ENCODE measurements at places on chromosomes 13 and 19.

DNA sequence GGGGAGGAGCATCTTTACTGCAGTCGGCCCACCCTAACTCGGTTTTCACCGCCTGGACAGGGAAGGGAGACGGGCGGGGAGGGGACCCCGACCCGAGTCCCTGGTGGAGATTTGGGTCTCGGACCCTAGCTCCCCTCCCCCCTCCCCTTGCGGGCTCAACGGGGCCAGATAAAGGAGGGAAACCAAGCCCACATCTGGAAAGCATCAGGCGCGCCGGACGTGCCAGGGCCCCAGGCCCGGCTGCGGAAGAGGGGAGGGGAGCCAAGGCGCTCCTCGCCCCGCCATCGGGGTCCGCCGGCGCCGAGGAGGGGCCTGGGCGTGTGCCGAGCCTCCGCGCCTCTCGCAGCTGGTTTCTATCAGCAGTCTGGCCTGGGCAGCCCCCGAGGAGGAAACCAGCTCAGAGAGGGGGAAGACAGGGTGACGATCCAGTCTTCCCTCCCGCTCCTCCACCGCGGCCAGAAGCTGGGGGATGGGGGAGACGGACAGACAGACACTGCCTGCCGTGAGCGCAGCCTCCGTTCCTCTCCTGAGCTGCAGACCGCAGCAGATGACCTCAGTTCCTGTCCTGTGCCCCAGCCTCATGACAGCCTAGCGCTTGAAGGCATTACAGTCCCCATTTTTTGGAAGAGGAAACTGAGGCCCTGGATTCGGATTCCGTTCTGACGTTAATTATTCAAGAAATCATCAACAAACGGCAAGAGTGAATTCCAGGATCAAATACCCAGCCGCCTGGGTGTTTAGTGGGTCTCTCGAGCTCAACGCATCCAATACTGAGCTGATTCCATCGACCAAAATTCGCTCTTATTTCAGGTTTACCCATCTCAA is 3.6 kb upstream of the GNG8 start:
- DNase-seq = peak; percentile 84

DNA sequence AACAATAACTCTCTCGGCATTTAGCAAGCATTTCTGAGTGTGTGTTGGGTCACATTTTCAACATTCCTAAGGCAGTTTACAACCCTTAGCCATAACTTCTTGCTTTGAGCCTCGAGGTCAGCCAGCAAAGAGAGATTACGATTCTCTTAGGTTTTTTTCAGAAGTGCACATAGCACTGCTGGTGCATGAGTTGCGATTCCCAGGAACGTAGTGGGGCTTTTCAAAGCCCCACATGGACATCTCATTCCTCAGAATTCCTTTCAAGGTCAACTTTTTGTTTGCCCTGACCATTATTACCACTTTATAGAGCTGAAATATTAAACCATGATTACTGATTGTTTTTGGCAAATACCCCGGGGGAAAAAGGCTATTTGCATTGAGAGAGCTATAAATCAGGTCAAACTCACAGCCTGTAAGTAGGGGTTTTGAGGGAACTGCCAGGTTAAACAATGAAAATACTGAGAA is 705.3 kb downstream of the GPC5 start:
- DNase-seq = peak; percentile 20

DNA sequence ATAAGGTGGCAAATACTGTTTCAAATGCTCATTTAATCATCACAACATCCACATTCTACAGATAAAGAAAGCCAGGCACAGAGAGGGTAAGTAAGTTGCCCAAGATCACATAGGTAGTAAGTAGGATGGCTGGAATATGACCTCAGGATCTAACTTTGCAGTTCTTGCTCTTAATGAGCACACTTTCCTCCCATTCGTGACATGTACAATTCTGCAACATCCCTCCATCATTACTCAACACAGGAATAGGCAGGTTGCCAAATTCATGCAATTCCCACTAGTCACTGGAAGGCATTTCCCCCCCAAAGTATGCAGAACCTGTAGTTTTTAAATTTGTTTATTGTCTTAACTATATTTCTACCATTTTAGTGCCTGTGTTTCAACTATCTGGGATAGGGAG is 109.2 kb downstream of the OLFM4 start:
- DNase-seq = peak; percentile 98

GRCh38 chr19:16106121-16106520 is 5.6 kb upstream of the RAB8A start:
- DNase-seq = no peak

- DNase-seq = no peak
Observed at GRCh38 chr13:75986818-75987217, 350.7 kb downstream of the LMO7 start.

DNA sequence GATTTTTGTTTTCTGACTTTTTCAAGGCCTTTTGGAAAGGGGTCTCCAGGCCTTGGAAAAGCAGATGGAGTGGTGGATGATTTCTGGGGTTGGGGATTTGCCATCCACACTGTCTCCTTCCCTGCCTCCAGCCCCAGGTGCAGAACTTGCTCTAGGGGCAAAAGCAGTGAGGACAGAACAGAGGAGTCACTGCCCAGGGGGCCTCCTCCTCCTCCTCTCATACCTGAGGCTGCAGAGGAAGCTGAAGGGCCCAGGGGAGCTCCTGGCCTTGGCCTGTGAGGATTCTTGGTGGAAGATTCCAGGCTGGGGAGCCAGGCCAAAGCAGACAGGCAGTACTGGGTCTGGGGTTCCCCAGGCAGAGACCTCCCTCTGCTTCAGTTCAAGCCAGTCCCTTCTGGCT is 52.3 kb upstream of the URI1 start:
- DNase-seq = no peak

DNA sequence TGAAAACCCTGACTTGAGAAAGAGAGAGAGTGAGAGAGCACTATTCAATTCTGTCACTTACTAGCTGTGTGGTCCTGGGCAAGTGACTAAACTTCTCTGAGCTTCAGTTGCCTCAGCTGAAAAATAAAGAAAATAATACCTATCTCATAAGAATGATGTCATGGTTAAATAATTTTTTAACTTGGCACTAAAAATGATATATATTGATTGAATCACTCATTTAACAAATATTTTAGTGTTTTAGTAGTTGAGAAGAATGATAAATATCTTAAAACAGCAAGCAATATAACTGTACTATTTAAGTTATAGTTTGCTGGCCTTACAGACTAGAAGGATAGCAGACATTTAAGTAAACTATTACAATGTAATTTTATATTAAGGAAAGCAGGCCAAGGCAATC is 764.2 kb downstream of the DIAPH3 start:
- no peak for DNase-seq

DNA sequence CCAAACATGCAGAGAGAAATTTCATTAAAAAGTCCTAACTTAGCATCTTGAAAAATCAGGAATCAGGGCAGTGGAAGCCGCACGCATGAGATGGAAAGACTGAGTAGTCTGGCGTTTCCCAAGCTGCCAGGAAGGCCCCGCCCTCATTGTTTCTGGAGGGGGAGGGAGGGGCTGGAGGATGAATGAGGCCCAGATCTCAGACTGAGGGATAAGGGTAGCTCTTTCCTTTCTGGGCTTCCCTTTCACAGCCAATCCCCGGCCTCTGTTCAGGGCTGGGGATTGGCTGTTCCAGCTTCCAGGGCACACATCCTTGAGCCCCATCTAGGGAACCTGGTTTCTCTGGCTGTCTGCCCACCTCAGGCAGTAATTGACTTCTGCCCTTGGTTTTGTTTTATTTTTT is 7.3 kb downstream of the C19orf53 start:
- DNase-seq = peak; percentile 82

DNA sequence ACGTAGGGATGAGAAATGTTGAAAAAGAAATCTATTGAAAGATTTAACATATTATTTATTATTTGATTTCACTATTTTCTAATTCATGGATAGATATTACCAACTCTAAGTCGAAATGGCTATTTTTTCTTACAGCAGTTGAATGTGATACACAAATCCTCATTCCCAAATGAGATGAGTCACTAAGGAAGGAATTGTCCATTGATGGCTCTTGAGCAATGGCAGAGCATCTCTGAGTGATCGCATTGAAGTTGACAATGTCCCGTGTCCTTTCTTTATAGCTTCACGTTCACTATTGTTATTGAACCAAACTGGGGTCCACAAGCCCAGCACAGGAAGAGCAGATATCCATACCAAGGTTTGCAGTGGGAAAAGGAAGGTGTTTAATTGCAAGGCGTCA is 648.3 kb upstream of the SPRY2 start:
- DNase-seq = no peak

- DNase-seq = no peak
Observed at GRCh38 chr13:35478271-35479037, 2.0 kb upstream of the MAB21L1 start.

DNA sequence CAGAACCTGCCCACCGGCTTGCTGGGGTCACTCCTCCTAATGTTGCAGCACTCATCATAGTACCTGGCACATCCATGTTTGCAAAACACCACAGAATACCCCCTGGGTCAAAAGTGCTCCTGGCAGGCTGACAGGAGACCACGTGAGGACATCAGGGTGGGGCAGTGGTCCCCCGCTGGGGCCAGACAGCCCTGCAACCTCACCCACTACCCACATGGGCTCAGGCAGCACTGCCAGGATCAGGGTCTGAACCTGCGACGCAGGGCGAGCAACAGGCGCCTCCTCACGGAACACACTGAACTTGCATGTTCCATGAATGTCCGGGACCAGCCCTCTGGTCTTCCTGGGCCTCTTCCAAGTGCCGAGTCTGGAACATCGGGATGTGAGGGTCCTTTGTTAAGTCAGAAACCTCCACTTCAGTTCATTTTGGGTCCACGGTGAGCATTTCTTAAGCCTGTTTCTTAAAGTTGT is 1.4 kb upstream of the SLC7A9 start:
- no peak for DNase-seq

DNA sequence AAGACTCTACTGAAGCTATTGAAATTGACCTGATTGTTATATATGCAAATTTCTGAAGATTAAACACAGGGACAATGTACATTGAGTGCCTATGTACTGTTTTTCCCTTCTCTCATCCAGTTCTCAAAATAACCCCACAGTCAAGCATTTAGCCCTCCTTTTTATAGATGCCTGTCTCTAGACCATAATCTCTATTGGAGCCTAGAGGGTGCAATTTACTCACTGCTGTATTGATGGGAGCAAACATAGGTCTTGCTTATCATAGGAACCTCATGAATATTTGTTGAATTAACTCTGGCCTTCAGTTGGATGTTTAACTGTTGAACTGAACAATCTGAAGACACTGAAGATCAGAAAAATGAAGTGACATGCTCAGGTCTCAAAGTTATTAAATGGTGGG is 183.0 kb downstream of the RFC3 start:
- no peak for DNase-seq

DNA sequence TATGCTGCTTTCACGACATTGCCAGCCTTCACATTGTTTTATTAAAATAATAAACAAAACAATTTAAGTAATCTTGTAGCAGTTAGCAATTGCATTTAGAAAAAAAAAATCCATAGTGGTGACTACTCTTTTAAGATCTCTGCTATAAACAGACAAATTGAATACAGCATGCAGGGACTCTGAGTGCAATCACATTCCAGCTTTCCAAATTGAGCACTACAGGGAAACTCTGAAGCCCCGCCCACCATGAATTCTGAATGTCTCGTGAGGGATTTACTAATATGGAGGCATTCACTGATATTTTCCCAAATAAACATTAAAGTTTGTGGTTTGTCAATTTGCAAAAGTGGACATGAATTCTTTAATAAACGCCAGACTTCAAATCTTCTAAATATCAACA is 698.8 kb downstream of the LIG4 start:
- no peak for DNase-seq

- DNase-seq = no peak
Observed at GRCh38 chr13:32984857-32985626, 31.2 kb upstream of the KL start.

DNA sequence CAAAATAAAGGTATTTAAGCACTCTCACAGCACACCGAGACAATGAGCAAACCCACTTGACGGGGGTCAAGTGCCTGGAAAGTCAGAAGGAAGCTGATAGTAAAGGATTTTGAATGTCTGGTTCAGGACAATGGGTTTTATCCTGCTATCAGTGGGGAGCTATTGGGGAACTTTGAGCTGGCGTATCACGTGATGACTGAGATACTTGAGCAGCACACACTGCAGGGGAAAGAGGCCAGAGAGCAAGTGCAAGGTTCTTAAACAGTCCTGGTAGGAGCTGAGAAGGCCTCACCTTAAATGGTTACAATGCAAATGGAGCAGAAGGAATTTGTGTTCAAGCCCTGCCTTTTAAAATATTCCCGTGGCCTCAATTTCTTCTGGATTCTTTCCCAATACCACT is 225.3 kb downstream of the LACC1 start:
- no peak for DNase-seq

- DNase-seq = peak; percentile 21
Observed at GRCh38 chr13:101144808-101145419, 271.4 kb downstream of the NALCN start.

- DNase-seq = no peak
Observed at GRCh38 chr19:6971366-6971765, 49.9 kb downstream of the MBD3L2B start.

DNA sequence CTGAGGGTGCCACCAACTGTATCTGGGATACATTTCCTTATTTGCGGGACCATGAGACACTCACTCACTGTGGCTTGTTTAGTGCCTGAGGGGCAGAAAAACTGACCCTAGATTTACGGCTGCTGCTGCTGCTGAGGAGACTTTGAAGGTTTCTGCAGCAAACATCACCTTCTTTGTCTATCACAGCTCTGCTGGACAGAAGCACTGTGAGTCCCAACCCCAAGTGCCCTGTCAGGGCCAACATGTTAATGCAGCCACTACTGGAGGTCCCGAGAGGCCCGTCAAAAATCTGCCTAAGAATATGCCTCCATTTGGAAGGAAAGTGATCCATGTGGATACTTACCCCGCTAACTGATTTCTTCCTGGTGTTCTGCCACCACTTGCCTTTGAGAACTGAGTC is 37.3 kb upstream of the UBL3 start:
- DNase-seq = no peak

GRCh38 chr19:887599-887998 is 5.4 kb downstream of the MED16 start:
- no peak for DNase-seq

GRCh38 chr13:92317066-92317465 is 909.5 kb upstream of the GPC6 start:
- DNase-seq = no peak

- no peak for DNase-seq
Observed at GRCh38 chr13:99985886-99986527, 4.4 kb downstream of the ZIC2 start.

GRCh38 chr19:8880868-8881488 is 48.8 kb downstream of the MBD3L1 start:
- no peak for DNase-seq

DNA sequence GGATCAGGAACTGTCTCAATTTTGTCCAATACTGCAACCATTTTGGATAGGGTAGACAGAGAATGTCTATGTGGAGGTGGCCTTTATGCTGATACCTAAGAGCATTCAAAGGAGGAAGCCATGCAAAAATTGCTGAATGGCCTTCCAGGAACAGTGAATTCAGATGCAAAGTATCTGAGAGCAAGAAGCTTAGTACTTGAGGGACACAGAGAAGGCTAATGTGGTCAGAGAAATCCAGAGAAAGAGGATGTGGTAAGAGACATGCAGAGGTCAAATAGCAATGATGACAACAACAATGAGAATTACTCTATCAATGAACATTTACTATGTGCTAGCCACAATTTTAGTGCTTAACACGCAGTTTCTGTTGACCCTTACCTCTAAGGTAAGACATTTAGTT is 785.6 kb upstream of the KLHL1 start:
- no peak for DNase-seq

GRCh38 chr19:50563597-50563996 is 4.6 kb downstream of the LRRC4B start:
- no peak for DNase-seq

Data from fibroblast of skin of left quadriceps (primary cell).